ENCODE measurements at places on chromosomes 1 and 21.

- DNase-seq = no peak
Observed at GRCh38 chr1:226629210-226629895, 80.8 kb downstream of the STUM start.

- DNase-seq = no peak
Observed at GRCh38 chr1:30878016-30878415, 30.5 kb downstream of the SDC3 start.

GRCh38 chr21:46474382-46474781, 15.7 kb downstream of the DIP2A start:
- no peak for DNase-seq

DNA sequence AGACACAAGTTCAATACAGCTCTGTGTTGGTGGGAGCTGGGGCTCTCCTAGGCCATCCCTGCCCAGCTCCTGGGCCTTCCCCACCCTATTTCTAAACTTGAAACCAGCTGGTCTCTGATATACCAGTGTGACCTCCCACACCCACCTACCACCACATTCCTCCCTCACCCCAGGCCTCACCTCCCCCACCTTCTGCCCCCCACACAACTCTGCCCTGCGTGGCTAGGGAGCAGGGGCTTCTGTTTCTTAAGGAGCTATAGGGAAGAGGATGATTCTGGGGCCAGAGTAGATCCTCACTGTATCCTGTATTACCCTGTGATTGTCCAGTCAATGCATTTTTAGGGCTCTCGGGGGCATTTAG, 16.5 kb downstream of the NES start:
- DNase-seq = no peak

- no peak for DNase-seq
Observed at GRCh38 chr1:23582820-23583219, 23.5 kb upstream of the ID3 start.

DNA sequence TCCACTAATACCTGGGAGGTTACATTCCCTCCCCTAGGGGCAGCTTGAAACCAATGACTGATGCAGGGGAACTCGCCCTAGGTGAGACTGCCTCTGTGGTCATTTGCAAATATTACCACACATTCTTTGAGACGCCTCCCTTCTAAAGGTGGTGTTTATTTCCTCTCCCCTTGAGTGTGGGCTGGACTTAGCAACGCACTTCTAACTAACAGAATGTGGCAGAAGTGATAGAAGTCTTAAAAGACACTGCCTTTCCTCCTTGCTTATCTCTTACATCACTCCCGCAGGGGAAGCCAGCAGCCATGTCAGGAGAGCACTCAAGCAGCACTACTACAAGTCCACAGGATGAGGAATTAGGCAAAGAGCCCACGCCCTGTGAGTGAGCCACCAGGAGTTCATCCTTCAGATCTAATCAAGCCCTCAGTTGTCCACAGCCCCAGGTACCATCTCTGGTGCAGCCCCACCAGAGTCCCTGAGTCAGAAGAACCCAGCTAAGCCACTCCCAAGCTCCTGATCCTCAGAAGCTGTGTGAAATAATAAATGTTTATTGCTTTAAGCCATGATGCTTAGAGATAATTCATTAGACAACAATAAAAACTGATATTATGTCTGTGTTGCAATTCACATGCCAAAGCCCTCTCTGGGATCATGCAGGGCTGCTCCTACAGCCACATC, 14.8 kb upstream of the MATN1 start:
- no peak for DNase-seq

GRCh38 chr1:183553331-183553730, 36.9 kb downstream of the NCF2 start:
- no peak for DNase-seq

DNA sequence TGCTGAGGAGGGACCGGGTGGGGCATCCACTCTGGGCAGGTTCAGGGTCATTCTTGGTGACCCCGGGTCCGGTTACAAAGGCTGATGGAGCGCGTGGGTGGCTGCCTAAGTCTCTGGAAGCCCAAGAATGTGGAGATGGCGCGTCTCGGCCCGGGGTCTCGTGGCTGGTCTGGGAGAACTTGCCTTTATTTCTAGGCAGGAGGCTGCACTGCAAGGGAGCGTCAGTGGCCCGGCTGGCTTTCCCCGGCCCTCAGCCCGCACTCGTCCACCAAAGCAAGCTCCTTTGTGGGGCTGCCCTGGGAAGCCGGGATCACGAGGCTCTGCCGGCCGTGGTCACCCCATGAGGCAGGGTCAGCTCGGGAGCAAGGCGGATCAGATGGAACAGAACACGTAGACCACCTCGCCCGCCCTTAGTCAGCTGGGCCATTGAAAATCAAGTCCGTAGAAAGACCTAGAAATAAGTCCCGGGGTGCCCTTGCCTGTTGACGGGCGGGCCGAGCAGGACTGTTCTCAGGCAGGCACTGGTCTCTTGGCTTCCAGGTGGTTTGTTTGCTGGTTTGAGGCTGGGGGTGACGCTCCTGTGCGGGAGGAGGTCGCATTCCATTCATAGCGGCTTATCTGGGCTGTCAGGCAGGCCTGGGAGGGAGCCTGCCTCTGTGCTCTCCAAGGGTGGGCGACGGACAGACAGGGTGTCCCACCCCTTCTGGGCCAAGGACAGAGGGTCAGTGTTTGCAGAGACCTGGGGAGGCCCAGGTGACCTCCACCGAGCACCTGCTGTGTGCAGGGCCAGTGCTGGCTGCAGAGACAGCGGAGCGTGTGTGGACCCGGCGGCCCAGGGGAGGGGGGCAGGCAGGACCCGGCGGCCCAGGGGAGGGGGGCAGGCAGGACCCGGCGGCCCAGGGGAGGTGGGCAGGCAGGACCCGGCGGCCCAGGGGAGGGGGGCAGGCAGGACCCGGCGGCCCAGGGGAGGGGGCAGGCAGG, 25.8 kb downstream of the COL18A1 start:
- DNase-seq = no peak

DNA sequence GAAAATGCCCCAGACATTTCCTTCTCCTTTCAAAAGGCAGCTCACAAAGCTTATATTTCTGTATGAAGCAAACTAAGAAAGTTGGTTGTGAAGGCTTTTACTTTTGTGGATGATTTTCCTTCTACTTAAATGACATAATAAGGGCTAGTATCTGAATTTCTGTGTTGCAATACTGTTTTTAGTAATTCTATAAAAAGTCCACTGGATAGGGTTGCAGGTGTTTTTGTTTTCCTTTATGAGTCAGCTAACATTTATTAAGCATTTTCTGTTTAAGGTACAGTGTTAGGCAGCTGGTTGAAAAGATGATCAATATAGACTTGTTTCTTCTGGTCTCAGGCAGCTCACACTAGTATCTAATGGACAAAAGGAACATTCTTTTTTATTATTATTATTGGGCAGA, 722.2 kb downstream of the RWDD3 start:
- DNase-seq = no peak

DNA sequence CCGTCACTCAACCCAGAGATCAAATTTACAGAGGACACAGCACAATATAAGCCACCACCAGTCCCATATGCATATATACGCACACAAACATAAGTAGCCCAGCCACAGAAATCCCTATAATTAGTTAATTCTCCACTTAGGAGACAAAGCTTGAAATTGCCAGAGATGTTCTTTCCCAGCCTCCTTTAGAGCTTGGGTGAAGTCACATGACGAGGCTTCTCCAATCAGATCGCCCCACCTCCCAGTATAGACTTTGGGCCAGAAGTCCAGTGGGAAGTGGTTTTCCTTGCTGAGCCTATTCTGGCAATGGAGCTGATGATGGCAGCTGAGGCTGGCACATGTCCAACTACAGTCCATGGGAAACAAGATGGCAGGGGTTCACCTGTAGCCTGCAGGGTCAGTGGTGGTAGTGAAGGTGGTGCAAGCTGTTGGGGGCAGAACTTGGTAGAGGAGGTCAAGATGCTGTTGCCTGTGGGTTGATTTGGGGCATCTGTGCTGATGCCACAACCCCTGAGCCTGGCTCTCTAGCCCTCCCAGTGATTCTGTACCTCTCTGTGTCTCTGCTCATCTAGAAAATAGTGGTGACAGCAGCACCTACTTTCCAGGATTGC, 535.9 kb downstream of the MATN1 start:
- no peak for DNase-seq

GRCh38 chr1:70101774-70102173, 103.6 kb downstream of the LRRC40 start:
- DNase-seq = no peak

DNA sequence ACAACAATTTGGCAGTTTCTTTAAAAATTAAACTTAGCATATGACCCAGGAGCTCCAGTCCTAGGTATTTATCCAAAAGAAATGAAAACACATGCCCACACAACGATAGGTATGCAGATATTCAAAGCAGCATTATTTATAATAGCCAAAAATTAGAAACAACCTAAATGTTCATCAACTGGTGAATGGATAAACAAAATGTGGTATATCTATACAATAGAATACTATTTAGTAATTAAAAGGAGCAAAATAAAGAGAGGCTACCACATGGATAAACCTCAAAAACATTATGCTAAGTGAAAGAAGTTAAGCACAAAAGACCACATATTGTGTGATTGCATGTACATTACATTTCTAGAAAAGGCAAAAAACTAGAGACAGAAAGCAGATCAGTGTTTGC, 51.3 kb downstream of the ROR1 start:
- DNase-seq = no peak

DNA sequence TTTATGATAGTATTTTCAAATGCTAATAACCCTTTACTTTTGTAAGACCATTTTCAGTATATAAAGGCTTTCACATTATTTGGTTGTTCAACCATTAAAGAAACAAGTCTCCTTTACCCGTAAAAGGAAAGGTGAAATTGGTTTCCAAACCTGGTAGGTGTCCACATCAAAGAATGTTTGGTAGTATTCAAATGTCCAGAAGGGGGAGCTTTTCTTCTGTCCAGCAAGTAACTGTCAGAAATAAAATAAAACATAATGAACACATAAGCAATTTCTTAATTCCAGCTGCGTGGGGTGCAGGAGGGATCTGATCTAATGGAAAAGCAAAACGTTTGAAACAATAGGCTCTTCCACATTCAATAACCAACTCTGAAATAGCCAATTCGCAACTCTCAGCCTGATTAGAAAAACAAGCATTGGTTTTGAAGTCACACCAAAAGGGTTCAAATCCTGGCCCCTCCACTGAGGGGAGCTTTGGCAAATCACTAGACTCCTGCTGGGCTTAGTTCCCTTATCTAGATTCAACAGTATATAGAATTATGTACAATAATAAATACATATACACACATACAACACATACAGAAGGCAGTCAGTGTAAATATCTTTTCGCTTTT, 11.0 kb downstream of the YIPF1 start:
- DNase-seq = no peak

DNA sequence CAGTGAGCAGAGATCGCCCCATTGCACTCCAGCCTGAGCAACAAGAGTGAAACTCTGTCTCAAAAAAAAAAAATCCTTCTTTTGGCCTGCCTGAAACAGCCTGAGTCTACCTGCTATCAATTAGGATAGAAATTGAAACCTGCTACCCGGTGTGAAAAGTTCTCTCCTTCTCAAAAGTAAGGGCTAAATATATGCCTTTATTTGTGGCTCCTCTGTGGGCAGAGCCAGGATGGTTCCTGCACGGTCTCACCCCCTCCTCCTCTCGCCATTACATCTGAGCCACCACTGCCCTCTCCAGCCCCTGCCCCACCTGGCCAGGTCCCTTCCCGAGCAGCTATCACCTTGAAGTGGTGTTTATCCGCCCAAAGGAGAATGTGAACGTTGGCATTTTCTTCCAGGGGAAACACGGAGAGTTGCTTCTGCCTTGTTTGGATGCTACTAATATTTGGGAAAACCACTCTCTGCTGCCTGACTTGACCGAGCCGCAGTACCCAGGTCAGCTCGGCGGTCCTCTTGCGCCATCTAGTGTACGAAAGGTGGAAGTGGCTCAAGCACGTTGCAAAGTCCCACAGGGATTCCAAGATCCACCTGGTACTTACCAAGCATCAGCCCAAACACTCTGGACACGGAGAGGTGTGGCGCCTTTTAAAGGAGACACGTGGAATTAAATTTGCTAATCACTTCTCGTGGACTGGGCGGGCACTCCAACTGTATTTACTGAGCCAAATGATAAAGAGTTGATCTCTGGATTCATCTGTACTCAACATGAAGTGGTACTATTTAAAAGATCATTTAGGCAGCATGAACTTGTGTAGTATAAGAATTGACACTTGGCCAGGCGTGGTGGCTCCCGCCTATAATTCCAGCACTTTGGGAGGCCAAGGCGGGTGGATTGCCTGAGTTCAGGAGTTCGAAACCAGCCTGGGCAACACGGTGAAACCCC, 31.9 kb downstream of the SETD4 start:
- DNase-seq = peak; percentile 79

DNA sequence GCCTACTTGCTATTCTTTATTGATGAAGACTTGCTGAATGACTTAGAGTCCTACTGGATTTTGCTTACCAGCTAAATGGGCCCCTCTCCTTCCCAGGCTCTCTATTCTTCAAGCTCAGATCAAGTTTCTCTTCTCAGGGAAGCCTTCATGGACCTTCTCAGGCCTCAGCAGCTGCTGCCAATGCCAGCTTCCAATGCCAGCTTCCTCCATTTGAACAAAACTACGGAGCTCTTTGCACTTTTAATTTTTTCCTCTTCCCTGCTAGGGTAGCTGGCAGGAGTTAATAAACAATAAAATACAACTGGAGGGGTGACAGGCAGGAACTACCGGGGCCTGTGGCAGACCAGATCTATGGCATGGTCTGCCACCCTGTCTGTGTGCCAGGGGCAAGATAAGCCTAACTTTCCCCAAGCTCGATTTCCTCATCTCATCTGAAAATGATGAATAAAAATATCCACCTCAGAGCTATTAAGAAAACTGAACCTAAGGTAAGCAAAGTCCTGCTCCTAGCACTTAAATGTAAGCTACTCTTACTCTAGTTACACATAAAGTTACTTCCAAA, 995 bp upstream of the IPO13 start:
- DNase-seq = no peak

DNA sequence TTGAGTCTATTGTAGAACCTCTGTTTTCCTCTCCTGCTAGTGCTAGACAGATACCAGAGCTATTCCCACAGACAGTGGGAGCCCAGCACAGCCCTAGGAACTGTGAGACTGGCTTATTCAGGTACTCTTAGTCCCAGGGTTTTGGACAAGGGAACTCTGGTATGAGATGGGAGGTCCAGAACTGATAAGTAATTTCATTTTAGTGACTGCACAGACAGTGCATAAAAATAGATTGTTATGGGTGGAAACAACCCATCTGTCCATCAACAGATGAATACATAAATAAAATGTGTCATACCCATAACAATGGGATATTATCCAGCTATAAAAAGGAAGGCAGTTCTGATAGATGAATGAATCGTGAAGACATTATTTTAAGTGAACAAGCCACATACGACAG, 9.0 kb downstream of the EPS8L3 start:
- no peak for DNase-seq

DNA sequence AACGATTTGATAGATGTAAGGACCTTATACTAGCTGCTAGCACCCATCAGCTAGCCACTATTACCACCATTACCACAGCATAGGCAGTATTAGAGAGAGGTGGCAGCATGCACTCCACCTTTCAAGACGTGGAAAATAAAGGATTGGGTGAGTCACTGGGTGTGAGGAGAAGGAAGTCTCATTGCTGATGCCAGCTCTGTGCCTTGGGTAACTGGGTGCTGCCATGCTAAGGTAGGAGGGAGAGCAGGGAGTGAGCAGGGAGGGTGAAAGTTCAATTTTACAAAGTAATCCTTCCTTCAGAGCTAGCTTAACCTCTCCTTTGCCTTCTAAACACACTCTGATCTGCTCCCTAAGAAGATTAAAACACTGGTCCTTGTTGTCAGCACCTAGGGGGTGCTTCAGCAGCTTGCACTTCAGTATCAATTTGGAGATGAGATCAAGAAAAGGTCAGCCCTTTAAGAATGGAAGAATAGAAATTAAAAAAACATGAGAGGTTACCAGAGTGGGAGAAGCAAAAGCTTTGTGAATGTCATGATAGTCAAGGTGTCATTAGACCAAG, 1.8 kb upstream of the LIN9 start:
- DNase-seq = no peak
